ENCODE measurements at places on chromosomes 16 and 17.
A peak's percentile ranks its signal among the peaks of the same experiment; 100 is the strongest.

GRCh38 chr17:21357281-21357680 lies 18.9 kb upstream of the KCNJ12 start:
- no peak for DNase-seq

DNA sequence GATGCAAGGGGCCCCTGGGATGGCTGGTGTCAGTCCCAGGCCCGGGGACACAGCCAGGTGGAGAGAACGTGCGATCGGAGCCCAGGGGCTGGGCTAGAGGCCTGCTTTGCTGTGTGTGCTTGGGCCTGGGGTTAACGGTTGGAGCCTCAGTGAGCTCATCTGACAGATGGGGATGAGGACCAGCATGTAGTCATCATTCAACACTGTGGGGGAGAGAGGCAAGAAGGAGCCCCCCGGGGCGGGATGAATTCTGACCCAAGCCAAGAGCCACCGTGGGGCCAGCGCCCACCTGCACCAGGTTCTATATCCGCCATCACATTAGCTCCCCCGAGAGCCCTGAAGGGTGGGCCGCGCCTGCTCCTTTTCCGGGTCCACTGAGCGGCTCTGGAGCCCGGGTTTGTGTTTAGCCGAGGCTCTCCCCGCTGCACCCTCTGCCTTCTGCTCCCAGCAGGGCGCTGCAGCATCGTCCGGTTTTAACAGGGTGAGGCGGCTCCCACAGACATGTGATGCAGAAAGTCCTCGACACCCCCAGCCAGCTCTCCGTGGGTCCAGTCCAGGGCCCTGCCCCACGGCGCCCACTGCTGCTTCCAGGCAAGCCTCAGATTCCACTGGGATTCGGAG lies 365.7 kb downstream of the SEC14L1 start:
- no peak for DNase-seq

GRCh38 chr17:49439673-49440571 lies 25.2 kb upstream of the PHB1 start:
- no peak for DNase-seq

GRCh38 chr16:27374804-27375425 lies 27.1 kb upstream of the IL21R start:
- DNase-seq = no peak

GRCh38 chr16:68470461-68471150 lies 22.3 kb upstream of the SMPD3 start:
- DNase-seq = no peak

DNA sequence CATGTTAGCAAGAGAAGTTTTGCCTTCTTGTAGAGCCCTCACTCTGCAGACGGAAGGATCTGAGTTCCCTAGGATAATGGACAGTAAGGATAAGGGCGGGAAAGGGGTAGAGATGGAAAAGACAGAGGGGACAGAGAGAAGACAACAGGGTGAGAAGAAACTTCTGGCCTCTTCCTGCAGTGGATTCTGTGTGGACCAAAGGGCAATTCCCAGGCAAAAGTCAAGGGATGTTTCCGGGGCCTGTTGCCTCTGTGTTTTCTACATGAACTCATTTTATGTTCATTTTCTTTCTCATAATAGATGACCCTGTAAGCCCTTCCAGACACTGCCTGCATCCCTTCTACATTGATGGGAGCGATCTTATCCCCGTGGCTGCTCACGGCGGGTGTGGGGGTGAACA lies 647 bp upstream of the TMEM238L start:
- no peak for DNase-seq

DNA sequence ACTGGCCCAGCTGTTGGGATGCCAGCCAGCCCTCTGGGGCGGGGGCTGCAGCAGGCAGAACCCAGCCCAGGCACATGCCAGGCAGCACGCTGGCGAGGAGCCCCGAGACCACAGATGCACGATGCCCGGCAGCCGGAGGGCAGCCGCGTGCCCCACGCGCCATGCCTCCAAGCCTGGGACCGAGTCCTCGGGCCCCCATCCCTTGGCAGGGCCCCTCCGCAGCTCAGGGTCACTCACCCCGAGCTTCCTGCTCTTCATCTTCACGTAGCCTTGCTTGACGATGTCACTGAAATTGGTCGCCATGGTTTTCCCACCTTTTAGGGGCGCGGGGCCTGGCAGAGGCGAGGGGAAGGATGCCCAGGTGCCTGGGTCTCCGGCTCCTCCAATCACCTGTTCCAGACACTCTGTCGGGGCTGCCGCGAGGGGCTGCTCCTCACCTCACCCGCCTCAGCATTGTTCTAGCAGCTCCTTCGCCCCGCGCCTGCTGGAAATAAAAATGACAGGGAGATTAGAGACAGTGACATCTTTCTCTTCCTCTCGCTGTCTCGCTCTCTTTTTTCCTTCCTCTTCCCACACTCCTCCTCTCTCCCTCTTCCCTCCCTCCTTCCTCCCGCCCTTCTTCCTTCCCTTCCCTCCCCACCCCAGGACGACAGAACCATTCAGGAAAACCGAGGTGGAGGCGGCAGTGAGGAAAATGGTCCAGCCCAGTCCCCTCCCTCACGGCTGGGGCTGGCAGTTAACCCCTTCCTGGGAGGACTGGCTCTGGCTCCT lies 6.9 kb downstream of the DOK4 start:
- peak; percentile 55 for DNase-seq

DNA sequence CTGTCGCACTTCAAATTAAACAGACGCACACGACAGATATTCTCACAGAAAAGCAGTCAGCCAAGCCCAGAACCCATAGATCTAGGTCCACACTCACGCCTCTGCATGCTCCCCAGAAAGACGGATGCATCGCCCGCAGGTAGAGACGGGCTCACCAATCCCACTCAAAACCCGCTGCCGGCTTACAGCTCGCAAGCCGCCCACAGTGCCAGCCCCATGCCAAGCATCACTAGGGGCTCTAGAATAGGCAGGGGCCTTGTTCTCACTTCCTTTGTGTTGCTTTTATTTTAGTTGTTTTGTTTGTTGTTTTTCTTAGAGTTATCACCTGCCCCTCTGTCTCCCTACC lies 336 bp upstream of the BMERB1 start:
- no peak for DNase-seq

DNA sequence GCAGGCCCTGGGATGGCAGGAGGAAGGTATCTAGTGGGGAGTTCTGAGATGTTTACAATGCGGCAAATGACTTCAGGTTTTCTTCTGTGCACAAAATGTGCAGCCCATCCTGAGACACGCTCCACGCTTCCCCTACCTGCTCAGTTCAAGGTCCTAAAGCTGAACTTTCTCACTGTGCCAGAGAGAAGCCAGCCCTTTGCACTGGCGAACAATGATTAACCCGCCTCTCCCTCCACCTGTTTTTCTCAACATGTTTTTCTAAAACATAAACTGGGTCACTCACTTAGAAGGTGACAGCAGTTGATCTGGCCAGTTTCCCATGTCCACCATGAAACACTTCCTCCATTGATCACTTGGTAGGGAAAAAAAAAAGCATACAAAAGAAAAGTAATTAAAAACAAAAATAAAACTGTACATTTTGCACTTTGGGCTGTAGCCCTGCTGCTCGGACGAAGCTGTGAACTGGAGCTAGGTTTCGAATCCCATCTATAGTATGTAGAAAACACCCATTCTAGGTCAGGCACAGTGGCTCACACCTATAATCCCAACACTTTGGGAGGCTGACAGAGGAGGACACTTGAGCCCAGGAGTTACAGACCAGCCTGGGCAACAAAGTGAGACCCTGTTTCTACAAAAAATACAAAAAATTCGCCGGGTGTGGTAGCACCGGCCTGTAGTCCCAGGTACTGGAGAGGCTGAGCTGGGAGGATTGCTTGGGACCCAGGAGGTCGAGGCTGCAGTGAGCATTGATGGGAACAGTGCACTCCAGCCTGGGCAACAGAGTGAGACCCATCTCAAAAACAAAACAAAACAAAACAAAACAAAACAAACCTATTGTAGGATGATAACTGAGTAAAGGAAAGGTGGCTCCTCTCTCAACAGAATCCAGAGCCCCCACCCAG lies 6.1 kb upstream of the G6PC1 start:
- DNase-seq = no peak

GRCh38 chr17:28225271-28225670 lies 93.7 kb upstream of the TMEM97 start:
- DNase-seq = no peak

DNA sequence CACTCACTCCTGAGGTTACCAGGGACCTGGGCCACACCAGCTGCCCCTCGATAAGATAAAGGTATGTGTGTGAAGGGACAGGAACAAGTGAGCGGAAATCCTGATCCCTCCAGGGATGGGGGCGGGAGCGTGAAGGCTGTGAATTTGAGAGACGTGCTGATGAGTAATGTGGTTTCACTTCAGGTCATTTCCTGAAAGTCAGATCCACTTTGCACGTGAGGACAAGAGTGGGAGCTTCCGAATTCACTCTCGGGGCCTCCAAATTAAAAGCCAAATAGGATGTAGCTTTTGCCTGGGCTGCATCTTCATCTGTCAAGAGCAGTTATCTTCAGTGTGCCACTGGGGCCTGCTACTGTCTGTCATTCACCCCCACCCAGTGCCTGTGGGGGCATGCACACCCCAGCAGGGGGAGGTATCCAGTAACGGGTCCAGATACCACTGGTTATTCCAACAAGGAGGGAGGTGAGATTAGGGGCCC lies 87.4 kb upstream of the LHX1 start:
- no peak for DNase-seq

DNA sequence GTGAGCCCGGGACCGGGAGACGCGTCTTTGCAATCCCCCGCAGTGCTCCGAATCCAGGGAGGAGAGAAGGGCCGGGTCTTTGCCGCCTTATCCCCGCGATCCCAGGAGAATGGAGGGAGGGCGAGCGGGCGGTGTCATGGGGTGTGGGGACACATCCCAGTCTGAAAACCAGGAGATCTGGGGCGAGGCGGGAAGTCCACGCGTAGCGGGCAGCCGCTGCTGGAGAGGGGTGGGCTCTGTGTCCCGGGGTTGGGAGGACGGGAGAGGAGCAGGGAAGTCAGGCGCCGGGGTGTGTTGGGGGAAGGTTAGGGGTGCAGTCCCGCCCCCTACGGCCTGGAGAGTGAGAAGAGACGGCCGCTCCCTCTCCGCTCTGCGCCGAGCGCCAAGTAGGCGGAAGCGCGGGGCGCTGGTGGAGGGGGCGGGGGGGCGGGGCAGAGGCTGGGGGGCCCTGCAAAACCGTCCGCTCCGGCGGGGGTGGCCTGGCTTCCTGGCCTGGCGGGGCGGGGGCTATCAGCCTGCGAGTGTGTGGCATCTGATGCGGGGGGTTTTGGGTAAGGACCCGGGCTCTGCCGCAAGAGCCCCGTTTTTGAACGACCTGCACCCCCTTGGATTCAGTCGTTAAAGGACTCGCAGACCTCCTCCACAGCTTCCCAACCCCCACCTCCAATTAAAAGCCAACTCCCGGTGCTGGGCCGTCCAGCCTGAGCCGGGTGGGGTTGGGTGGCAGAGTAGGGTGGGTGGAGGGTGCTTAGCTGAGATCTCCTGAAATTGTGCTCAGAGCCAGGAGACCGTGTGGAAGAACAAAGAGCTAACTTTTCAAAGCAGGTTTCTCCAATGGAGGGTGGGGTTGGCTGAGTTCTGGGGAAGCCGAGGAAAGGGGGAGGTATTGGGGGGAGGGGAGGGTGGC lies 654 bp downstream of the LASP1 start:
- DNase-seq = peak; percentile 49
